Fibroblast of lung (primary cell): ENCODE measurements at places on chromosomes 2 and 18.

DNA sequence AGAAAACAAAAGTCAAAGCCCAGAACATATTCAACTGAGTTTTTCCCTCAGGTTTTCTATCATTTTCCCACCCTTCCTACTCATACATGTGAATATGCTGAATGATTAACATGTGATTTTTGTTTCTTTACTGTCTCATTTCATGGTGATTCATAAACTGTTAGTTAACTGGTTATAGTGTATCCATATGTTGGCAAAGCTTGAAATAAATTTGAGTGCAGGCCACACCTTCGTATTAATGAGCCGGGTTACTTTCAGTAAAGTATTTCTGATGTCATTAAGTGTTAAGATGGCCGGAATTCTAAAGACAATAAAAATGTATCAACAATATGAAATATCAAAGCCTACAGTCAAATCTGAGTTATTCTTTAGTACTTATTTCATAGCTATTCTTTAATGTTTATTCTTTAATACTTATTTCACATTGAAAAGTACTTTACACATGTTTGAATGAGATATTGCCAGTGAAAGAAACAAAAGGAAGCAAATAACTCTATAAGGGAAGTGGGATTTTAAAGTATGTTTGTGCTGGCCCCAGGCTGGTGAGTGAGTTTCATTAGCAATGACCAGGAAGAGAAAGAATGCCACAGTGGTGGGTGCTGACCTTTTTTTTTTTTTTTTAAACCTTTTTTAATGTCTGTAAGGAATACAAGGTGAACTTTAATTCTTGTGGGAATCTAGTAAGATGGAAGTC is 178.6 kb downstream of the NEDD4L start:
- no peak for DNase-seq

DNA sequence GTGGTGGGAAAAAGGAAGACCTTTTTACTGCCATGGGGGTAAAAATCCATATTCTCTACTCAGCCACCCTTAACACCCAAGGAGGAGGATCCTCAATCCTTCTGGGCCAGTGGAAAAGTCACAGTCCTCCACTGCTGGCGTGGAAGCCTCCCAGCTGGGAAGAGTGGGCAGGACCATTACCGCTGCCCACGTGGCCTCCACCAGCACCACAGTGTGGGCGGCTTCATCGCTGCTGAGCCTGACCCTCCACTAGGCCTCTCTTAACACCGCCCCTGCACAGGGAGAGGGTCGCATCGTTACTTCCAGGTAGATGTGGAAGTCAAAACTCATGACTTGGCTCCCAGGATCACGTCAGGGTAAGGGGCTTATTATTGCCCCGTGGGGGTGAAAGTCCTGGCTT is 656.5 kb downstream of the SUCLG1 start:
- no peak for DNase-seq

GRCh38 chr2:18604531-18604885 is 15.1 kb upstream of the NT5C1B start:
- no peak for DNase-seq

- no peak for DNase-seq
Measured at GRCh38 chr2:237524631-237525030, 37.6 kb downstream of the MLPH start.

- peak; percentile 74 for DNase-seq
Measured at GRCh38 chr2:46857871-46858701, 57.5 kb downstream of the MCFD2 start.

DNA sequence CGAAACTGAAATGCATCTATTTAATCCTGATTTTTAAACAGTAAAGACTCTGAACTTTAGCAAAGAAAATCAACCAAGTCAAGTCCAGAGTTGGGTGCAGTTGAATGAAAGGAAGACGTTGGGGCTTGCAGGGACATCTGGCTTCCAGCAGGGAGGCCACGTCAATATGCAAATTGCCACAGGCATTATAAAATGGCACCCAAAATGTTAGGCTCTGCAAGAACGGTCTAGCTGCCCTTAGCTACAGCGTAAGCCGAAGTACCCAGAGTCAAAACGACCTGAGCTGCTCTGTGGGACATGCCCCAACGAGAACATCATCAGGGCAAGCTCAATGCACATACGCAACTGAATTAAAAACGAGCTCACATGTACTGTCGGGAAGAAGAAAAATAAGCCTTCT is 30.7 kb downstream of the DOCK10 start:
- DNase-seq = no peak

DNA sequence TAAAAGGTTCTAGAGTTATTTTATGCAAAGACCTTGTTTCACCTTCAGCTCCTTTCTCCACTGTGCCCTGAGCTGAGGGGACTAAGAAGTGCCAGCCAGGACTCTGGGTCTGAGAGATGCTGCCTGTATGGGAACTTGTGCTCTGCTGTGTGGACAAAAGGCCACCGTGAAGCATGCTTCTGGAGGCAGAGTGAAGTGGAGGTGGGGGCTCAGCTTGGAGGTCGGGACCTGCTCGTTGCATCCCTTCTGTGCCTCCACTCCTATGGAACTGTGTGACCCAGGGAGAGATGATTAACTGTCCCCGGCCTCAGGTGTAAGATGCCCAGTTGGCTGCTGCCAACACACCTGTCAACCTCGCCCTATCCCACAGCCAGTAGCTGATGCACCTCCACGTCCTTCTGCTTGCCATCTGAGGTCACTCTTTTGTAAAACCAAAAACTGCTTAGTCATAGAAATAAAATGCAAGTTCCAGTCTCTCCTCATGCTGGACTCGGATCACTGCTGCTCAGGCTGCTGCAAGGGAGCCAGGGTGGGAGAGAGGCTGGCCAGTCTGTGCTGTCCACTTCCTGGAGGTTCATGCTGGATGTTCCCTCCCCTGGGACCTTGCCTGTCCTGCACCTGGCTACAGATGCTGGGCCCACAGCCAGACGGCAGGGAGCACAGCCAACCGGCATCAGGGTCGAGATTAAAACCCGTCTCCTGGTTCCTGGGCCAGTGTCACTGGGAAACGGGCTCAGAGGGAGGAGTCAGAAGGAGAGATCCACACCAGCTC is 113.2 kb downstream of the ACKR3 start:
- DNase-seq = peak; percentile 41

DNA sequence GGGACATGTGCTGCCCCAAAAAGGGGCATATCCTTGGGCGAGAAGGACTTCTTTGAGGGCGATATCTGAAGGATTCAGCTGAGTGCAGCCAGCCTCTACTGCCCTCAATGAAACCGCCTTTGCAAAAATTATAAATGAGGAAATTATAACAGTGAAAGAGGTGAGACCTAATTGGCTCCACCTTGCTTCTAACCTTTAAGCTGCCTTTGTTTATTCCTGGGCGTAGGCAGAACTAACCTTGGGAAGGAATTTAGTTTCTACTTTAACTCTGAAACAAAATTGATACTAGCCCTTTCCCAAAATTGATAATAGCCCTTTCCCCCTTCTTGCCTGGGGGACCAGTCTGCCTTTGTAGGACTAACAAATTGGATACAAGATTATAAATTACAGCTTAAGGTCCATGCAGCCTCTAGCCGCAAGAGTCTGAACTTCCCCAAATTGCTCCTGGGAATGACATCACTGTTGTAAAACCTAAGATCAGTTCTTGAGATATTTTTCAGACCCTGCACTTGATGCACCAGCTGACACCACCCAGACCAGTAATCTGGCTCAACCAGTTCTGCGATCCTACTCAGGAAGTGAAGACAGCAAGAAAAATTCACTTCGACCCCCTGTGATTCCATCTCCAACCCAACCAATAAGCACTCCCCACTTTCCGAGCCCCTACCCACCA is 36.0 kb upstream of the ASAP2 start:
- DNase-seq = no peak

- DNase-seq = no peak
Measured at GRCh38 chr18:7668392-7668791, 101.3 kb downstream of the PTPRM start.

GRCh38 chr18:32420084-32420750 is 50.5 kb downstream of the GAREM1 start:
- no peak for DNase-seq

DNA sequence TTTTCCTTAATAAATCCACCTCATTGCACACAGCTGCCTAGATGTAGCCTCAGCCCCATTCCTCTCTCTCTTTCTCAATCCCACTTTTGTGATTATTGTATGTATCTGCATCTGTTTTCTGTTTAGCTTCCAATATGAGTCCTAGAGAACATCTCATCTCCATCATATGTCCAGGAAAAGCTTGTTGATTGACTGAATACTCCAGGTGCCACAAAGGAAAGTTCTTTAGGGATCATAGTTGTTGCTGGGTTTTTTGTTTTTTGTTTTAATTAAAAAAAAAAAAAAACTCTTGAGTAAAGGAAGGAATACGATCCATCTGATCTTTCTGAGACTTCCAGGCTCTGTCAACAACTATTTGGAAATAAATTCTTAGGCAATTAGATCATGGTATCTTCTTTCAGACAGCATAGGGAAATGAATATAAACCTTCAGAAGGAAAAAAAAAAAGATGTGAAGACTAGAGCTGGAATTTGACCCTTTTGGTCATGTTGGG is 42.5 kb downstream of the KIAA2012 start:
- peak; percentile 82 for DNase-seq

GRCh38 chr2:98245491-98245890 is 100.8 kb upstream of the CNGA3 start:
- no peak for DNase-seq

GRCh38 chr2:39779341-39779851 is 338 bp upstream of the THUMPD2 start:
- DNase-seq = no peak

- DNase-seq = no peak
Measured at GRCh38 chr2:134218930-134219658, 34.8 kb upstream of the MGAT5 start.

DNA sequence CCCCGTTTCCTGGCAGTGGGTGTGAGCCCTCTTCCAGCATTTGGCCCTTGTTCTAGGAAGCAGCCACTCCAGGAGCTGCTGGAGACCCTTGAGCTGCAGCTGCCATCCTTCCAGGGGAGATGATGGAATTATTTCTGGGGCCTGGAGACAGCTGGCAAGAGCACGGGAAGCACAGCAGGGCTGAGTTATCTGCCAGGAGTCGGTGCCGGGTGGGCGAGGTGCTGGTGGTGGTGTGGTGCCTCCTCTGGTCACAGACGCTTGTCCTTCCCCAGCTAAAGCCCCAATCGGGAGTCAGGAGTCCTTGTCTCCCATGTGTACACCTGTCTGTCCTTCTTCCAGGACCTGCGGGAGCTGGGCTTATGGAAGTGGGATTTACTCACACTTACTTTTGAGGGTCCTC is 36.0 kb downstream of the DPYSL5 start:
- no peak for DNase-seq

DNA sequence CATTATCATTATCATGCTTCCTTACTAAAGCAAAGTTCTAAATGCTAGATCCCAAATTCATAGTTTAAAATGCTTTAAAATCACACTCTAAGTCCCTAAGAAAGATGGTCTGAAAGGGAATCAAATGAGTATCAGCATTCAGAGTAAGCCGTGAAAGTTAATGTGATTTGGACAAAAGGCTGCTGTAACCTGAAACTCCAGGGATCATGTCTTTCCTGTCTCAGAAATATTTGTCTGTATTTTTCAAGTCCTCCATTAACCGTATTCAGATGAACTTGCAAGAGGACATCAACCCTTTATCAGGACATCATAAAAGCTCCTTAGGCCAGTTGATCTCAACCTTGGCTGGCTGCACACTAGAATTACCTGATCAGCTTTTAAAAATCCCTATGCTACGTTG is 324.3 kb upstream of the PKDCC start:
- no peak for DNase-seq

DNA sequence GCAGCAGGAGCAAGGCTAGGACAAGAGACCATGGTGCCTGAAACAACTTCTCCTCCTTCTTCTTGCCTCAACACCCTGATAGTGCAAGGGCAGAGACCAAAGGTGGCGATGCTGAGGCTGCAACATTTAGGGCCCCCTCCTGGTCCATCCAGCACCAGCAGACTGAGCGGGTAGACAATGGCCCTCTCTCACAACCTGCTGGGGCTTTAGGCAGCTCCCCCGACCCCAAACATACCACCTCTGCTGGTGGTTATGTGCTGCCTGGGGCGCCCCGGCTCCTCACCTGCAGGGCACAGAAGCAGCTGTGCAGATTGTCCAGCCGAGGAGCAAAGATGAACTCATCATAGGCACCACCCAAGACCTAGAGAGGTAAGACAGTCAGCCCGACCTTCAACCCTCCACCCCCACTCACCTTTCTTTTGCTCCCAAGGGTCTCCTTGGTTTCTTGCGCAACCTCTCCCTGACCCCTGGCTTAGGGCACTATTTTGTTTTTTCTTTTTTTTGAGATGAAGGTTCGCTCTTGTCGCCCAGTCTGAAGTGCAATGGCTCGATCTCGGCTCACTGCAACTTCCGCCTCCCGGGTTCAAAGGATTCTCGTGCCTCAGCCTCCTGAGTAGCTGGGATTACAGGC is 3.5 kb downstream of the DNPEP start:
- no peak for DNase-seq

DNA sequence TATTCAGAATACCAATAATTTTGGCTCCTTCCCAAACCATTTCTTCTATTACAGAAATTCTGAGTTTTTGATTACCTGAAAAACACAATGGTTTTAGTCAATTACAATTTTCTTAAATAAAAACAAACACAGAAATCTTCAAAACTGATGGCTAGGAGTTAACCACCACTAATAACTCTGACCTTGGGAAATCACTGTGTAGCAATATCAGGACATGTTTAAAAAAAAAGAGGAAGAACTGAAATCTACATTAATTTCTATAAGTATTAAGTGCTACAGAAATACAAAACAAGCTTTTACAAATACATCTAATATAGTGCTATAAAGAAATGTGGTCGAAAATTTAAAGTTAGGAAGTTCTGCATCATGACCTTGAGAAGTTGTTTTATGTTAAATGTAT is 14.9 kb downstream of the L3MBTL4 start:
- no peak for DNase-seq

DNA sequence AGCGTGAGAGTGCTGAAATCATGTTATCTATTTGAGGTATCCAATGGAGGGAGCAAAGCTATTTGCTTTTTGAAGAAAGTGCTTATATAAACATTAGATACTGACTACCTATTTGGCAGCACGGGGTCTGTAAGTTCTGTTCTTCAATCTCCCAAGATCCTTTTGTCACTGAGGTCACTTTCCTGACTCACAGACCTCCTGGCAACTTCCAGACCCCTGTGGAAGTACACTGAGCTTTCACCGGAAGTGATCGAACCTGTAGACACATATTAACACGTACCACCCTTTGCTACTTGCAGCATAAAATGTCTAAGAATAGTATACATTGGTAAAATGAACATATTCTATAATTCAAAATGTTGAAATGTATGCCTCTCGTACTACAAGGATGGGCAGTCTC is 452.6 kb upstream of the ST6GAL2 start:
- peak; percentile 6 for DNase-seq

GRCh38 chr2:235157746-235158482 is 206.1 kb downstream of the SH3BP4 start:
- DNase-seq = no peak

GRCh38 chr2:180177534-180177933 is 170.4 kb upstream of the CWC22 start:
- no peak for DNase-seq
